Osteocyte (in vitro differentiated cells): ENCODE measurements at places on chromosomes 3 and 15. TPM values are rescaled to one million over a fixed set of nuclear protein-coding genes. Genes with fewer than 3 reads are reported as not detected.

DNA sequence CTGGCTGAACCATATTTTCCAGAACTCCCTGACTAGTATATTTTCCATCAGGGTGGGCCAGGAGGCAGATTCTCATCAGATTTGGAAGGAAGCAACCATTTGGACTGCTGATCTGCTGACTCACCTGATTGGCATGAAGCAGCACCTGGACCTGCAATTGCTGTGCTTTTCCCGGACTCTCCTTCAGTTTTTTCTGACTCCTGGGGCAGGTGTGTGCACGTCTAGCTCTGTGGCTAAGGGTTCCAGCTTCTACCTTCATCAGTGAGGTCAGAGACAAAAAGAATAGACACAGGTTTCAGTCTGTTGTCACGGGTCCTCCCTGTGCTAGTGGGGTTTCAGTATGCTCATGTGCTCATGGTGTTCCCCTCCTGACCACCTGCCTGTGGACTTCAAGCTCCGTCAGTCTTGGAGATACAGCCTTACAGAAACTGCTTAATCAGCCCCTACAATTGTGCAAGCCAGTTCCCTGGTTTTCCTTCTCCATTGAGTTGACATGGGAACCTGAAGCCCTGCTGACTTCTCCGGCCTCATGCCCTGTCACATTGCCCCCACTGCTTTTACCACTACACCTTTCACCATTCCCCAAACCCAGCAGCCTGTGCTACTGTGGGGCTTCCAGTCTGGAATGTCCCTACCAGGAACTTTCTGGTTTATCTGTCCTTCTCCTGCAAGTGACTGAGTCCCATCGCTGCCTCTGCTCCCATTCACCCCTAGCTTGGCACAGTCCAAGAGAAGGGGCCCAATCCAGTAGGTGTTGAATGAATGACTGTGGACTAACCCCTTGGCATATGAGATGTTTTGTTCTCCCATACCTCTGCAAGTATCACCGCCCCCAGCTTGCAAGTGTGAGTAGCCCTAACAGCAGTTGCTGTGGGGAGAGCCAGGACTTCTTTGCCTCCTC is 31.7 kb downstream of the HMCES start:
- H3K4me1 ChIP-seq = peaks cover 16% of the 10 kb centered on the region
- H3K27ac ChIP-seq = no peak overlapping the region
- H3K4me3 ChIP-seq = no peak overlapping the region
- peaks cover 2% of the 10 kb centered on the region for H3K36me3 ChIP-seq
- H3K27me3 ChIP-seq = no peaks in the 10 kb centered on the region

- no peaks in the 10 kb centered on the region for H3K36me3 ChIP-seq
- no peak overlapping the region for H3K27ac ChIP-seq
- no peak overlapping the region for H3K4me3 ChIP-seq
- H3K4me1 ChIP-seq = no peaks in the 10 kb centered on the region
- no peak for DNase-seq
- H3K27me3 ChIP-seq = peaks cover 43% of the 10 kb centered on the region
Measured at GRCh38 chr15:26873846-26874245, 7.0 kb downstream of the GABRA5 start.

GRCh38 chr15:94912760-94913159 is 681.4 kb downstream of the MCTP2 start:
- DNase-seq = no peak
- no peaks in the 10 kb centered on the region for H3K27me3 ChIP-seq
- no peaks in the 10 kb centered on the region for H3K4me1 ChIP-seq

DNA sequence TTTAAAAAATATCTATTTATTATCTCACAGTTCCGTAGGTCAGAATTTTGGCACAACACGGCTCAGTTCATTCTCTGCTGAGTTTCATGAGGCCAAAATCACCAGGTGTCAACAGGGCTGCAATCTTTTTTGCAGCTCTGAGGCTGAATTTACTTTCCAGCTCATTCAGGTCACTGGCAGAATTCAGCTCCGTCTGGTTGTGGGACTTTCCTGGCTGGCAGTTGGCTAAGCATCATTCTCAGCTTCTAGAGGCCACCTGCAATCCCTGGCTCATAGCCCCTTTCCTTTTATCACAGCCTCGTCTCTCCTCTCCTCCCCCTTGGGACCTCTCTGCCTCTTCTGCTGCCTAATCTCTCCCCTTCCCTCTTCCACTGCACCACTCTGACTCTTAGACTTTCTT is 174.0 kb upstream of the WNT5A start:
- no peak for DNase-seq
- H3K27ac ChIP-seq = no peak overlapping the region
- no peaks in the 10 kb centered on the region for H3K4me1 ChIP-seq
- H3K27me3 ChIP-seq = peaks cover 2% of the 10 kb centered on the region
- H3K4me3 ChIP-seq = no peak overlapping the region
- no peaks in the 10 kb centered on the region for H3K36me3 ChIP-seq

DNA sequence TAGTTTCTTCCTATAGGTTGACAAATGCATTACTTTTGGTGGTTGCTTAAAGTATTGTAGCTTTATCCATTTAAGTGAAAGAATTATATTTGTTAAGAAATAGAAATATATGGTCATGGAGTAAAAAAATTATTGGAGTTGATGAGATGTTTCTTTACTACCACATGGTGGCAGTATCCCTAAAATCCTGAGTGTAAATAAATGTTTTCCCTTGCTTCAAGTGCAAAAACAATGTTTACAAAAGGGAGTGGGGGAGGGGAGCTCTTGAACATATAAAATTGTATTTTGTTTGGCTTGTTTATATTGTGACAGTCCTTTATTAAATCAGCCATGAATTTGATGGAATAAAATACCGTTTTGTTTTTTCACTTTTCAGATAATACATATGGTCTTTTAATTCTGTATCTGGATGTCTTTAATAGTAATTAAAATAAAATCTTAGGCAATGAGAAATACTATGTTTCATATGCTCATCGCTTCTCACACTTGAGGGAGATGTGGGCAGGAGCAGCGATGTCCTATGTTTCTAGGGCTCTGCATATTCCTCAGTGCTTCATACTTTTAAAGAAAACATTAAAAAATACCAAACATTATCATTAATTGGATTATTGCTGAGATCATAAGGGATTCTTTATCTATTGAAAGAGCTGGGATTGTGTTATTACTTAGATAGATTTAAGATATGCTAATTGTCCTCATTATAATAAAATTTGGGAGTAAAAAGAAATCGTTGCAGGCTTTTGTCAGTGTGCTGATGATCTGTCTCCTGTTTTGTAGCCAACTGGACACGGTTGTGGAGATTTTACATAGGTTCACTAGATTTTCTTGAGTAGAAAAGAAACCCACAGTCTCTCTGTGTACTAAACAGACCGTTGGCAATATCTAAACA is 349.7 kb downstream of the TUSC7 start:
- H3K4me1 ChIP-seq = peaks cover 2% of the 10 kb centered on the region
- no peak overlapping the region for H3K27ac ChIP-seq
- no peaks in the 10 kb centered on the region for H3K27me3 ChIP-seq

The CHRD gene
- 2.7 and 4.4 TPM in 2 replicates for total RNA-seq

The ZBTB11 gene
- total RNA-seq = 15.3 and 18.2 TPM in 2 replicates

The SLC12A1 gene
- total RNA-seq = not detected in 2 replicates
